ENCODE measurements at places on chromosomes 5 and 9.

DNA sequence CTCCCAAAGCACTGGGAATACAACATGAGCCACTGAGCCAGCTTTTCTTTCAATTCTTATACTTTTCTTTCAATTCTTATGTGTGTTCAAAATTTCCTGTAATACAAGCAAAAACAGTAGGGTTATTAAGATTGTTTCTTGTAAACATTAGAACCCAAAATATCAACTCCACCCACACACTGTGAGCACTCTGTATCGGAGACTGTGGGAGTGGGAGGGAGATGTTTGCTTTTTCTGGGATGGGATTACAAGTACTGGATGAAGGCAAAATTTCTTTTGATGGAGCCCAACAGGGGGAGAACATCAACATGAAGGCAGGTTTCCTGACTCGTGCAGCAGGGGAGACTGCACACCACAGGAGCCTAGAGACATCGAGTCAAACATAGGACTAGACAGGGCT, 4.7 kb upstream of the CFAP90 start:
- DNase-seq = no peak

- no peak for DNase-seq
These were observed 488.6 kb upstream of the TRPC7 start for GRCh38 chr5:136853971-136854370.

- DNase-seq = no peak
These were observed 257.8 kb downstream of the GOLPH3 start for GRCh38 chr5:31916327-31916726.

DNA sequence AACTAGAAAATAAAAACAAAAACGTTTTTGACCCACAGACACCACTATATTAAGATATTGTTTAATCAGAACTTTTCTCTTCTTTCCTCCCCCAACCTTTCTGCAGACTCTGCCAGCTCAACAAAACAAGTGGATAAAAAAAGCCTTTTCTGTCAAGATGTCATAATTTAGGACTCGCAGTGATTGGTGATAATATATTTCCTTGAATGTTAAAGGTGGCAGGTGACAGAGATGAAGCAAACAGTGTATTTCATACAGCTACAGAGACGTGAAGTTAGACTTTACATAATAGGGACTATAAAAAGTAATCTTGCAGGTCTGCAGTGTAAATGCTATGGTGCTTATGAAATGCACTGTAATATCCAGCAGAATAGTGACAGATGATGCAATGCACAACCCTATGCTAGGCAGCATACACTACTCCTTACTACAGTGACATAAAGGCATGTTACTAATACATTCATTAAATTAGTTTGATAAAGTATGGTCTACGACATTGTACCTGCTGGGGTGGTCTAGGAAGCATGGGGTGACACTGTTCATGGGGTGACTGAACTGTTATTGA, 326.7 kb upstream of the GRAMD2B start:
- no peak for DNase-seq

DNA sequence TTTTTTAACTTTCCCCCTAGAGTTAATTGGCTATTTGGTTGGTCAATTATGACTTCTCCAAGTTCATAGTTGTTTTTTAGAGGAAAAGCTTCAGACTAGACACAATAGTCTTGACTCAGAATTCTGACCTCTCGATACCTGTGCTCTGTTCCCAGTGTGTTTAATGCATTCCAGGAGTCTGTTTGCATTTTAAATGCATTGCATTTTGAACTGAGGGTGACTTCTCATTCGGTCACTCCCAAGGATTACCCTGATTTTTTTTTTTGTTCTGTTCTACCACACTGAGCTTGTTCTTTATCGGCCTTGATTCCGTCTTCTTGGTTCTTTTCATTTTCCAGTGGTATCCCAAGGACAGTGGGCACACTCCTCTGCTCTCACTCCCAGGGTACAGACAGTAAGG, 16.3 kb downstream of the ARHGEF28 start:
- DNase-seq = no peak

DNA sequence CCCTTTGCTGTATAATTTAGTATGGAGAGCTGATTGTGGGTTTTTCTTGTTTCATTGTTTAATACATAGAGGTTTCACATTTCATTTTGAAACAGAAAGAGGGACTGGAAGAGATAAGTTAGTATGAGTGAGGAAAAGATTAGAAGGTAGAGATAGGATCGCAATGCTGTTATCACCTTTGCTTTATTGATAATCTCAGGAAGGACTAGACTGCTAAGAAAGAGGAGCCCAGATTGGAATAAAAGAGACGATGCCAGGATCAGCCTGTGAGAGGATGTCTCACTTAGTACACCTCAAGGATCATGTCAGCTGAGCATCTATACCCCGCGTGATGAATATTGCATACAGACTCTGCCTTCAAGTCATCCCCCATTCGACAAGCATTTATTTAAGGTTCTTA, 178.0 kb upstream of the DMAC1 start:
- no peak for DNase-seq

DNA sequence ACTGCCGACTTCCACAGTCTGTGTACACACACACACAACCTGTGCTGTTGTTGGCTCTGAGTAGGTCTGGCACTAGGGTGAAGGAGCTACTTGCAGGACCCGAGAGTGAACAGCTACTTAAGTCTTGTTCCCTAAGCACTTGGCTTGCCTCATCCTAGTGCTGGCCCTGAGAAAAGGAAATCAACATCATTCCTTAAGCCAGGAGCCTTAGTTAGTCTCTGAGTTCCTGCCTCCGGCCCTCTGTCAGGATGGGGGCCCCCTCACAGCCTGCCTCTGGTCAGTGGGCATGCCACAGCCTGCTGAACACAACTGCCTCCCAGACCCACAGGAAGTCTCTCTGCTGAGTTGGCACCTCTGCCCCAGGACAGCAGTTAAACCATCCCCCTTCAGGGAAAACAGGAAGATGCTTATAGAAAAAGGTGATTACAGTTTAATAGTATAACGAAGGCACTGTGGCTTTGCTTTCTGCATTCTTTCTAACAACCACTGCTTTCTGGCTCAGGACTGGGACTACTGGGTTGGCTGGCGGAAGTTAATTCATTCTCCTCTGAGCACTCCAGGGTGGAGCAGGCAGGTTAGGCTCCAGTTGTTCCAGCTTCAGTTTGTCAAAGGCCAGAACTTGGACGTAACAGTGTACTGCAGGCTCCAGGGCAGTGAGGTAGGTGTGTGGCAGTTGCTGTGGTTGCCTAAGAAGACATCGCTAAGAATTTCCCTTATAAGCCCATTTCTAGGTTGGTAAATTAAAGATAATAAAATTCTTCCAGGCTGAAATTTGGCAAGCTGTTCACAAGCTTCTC, 2.8 kb downstream of the MAMDC2 start:
- DNase-seq = no peak

Data from RKO (cell line).